ENCODE measurements at places on chromosomes 13 and 19.

- DNase-seq = no peak
Observed at GRCh38 chr19:19405971-19406877, 749 bp downstream of the GATAD2A start.

GRCh38 chr13:27497563-27498230 lies 47.3 kb upstream of the MTIF3 start:
- DNase-seq = no peak

- no peak for DNase-seq
Observed at GRCh38 chr19:18319591-18320135, 3.2 kb downstream of the LSM4 start.

- DNase-seq = no peak
Observed at GRCh38 chr13:109235901-109236300, 550.5 kb downstream of the IRS2 start.

- DNase-seq = no peak
Observed at GRCh38 chr13:86572115-86572514, 772.9 kb upstream of the SLITRK6 start.

GRCh38 chr19:28257396-28257795 lies 955.6 kb downstream of the UQCRFS1 start:
- DNase-seq = no peak

DNA sequence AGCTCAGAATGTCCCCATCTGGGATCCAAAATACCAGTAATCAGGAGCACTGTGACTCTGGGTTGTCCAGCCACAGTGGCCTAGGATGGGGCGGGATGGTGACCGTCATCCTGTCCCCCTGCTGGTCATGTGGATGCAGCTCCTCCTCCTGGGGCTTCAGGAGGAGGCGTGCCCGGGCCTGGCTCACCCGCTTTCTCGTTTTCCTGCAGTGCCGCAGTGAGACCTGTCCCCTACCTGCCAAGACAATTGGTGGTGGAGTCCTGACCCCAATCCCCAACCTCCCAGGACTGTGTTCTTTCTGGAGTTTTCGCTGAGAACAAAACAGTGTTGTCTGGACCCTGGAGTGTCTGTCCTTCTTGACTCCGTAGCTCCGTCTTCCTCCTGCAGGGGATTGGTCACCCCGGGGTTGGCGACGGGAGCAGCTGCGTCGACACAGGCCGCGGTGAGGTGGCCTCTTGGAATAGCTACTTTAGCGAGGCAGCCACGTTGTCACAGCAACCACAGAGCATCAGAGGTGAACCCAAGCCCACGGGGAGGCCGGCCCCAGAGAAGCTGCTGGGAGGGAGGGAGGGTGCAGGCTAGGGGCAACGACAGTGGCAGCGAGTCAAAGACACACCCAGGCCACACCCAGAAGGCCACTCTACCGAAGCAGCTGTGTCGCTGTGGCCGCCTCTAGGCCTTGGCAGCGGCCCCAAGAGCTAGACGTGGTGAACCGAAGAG lies 10.2 kb upstream of the EMC10 start:
- DNase-seq = no peak

DNA sequence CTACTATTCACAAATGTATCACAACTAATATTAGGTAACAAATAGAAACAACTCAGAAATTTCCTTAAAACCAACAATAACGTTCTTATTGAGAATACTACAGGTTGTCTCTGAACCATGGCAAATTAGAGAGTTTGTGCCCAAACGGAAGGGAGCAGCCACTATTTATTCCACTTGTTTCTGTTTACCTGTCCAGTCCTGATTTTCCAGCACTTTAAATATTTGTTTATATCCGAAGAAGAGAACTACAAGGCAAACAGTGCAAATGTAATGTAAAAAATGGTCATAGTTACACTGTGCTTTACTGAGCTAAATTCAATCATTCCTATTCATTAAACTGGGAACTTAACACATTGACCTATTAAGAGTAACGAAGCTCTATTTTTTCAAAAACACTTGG lies 9.2 kb downstream of the SUCLA2 start:
- no peak for DNase-seq

GRCh38 chr13:49444524-49445395 lies 686 bp downstream of the SETDB2 start:
- DNase-seq = no peak

DNA sequence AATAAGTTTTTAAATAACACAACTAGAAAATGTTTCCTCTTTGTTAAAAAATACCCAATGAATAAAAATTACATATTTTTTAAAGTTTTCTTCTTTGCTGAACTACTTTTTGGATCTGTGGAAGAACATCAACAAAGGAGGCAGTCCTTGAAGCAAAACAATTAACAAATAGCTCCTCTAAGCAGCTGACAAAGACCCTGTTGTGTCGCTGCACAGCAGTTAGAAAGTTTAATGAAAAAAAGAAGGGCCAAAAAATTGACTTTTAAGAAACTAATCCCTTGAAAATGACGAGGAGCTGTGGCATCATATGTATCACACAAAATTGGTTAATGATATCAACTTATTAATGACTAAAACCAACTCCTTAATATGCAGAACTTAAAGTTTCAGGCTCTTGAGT lies 72.1 kb downstream of the SLITRK1 start:
- DNase-seq = no peak

- DNase-seq = no peak
Observed at GRCh38 chr19:56976995-56977906, 136.7 kb upstream of the PEG3 start.

DNA sequence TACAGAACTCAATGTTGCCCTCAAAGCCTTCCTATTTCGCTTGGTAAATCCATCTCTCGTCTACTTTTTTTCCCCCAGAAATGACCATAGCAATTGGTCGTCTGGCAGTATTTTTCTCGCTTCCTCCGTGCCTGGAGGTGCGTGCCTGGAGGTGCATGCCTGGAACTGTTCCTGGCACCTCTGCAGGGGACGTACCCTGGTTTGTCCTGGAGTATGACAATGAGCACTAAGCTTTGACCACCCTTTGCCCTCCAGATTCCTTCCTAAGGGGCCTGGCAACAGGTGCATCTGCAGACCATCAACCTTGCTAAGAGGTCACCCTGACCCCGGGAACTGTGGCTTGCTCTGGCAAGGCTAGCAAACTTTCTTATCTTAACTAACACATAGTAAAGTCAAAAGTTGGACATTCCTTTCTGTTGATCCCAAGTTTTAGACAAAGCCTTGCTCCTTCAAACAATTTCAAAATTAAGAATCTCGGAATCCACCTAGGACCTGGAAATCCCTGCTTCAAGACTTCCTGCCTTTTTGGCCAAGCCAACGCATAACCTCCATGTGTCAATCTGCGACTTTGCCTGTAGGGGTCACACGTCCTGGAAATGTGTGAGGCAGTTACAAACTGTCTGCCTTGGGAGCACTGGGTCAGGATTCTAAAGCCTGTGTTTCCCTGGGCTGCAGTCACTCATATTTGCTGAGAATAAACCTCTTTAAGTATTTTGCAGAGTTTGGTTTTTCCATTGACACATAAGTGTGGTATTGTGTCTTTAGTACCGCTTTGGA lies 28.8 kb upstream of the TUBGCP3 start:
- DNase-seq = no peak

DNA sequence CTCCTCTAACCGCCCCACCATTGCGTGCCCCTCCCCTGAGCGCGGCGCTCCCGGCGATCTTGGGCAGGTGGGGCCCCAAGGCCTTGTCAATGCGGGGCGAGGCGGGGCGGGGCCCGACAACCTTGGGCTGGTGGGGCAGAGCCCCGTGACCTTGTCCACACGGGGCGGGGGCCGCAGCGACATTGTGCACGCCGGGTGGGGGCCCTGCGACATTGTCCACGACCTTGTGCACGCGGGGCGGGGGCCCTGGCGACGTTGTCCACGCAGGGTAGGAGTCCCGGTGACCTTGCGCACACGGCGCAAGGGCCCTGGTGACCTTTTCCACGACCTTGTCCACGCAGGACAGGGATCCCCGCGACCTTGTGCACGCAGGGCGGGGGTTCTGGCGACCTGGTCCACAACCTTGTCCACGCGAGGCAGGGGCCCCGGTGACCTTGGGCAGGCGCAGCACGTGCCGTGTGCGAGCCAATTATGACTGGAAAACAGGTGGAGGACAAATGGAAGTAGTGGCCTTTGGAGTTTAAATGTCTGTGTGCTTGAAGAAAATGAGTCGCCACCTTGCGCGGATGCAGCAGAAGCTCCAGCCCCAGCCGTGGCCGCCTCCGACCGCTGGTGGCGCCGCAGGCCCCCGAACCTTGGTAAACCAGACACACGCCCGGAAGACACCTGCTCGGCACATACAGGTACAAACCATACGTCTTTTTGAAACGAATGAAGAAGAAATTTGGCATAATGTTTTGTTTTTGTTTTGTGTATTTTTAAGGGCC lies 62.6 kb downstream of the LATS2 start:
- no peak for DNase-seq

GRCh38 chr19:7013678-7014077 lies 7.6 kb downstream of the MBD3L2B start:
- DNase-seq = no peak

DNA sequence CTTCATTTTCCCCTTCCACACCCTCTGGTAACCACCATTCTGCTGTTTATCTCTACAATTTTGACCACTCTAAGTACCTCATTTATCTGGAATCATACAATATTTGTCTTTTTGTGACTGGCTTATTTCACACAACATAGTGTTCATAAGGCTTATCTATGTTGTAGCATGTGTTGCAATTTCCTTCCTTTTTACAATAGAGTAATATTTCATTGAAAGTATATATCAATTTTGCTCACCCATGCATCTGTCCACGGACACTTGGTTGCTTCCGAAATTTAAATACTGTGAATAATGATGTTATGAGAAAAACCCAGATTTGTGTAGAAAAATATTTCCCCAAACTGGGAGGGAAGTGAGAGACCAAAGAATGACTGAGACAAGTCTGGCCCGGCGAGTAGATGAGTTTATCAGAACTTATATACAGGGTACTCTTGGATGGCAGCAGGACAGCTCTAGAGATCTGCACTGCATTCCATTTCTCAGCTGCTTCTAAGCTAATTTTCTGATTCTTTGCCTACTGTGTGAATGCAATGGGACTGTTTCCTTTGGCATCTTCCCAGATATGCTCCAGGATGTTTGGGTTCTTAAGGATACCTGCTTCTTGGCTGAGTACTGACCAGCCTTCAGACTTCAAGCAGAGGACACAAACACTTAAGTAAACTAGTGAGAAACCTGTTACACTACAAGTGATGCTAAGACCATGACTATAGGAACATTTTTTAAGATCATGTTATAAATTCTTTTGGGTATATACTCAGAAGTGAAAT lies 834.0 kb upstream of the PCDH9 start:
- DNase-seq = no peak

GRCh38 chr19:55452749-55453346 lies 8.6 kb downstream of the ISOC2 start:
- DNase-seq = no peak

DNA sequence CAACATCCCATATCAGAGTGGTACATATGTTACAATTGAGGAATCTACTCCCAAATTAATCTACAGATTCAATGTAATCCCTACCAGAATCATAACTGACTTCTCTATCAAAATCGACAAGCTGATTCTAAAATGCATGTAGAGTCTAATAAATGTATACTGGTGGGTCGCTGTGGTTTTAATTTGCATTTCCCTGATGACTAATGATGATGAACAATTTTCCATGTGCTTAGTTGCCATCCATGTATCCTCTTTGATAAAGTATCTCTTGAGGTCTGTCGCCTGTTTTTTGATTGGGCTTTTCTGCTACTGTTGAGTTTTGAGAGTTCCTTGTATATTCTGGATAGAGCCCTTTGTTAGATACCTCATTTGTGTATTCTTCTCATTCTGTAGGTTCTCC lies 43.8 kb downstream of the KLF12 start:
- DNase-seq = no peak

DNA sequence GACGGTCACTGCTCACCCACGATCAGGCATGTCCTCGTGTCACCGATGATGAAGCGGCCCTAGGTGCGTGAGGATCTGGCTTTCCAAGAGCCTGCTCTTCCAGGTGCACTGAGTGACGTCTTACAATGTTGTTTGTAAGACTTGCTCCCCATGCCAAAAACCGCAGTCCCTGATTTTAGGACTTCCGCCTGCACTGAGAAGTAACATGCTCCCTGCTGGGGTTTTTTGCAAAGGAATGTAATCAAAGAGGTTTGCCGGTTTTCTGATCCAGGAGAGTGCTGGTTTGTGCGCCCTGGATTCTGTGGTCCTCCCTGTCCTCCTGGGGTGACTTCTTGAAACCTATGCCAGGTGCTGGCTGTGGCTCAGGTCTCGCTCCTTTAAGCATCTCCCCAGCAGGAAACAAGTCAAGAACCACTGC lies 38.8 kb downstream of the MYO9B start:
- no peak for DNase-seq

DNA sequence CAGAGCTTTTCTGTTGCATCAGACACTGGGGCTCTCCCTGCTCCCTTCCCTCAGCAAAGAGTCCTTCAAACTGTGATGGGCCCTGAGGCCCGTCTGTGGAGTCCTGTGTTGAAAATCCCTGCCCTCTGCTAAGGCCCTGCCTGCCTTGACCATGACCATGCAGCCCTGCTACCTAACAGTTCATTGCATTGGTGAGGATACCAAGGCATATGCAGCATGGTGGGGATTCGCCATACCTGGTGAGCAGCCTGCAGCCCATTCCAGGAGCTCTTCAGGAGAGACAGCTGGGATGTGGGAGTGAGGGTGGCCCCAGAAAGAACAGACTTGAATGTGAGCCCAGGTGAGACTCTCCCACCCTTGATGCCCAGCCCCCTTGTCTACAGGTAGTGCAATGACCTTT lies 70.6 kb upstream of the GSX1 start:
- DNase-seq = no peak

DNA sequence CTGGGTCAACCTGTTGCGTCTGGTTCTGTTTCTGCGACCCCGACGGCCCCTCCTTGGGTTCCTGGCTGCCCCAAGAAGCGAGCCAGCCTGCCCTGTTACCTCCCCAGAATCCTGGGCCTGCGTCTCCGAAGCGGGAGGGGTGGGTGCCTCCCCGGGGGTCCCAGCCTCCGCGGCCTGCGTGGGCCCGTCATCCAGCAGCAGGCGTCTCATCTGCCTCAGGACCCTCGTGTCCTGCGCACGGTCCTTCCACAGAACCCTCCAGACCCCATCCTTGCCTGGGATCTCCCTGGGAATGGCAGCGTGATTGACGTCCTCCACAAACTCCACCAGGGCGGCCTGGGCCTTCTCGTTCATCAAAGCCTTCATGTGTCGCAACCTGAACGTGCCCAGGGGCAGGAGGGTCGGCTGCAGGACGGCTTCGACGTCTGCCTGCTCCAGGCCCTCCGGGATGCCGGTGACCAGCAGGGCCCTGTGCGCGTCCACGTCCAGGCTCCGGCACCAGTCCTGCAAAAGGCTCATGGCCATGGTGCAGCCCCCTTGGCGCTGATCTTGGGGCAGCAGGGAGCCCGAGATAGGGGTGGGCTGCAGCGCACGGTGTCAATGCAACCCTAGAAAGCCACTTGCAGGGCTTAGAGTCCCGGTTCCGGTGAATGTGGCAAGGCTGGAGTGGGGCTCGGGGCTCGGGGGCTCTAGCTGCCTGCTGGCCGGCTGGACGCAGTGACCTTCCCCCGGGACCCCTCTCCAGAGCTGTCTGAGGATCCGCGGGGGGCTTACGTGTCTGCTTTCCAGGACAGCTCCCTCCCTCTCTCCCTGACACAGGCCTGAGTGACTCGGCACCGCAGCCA lies 504 bp downstream of the PNMA8B start:
- DNase-seq = no peak

- no peak for DNase-seq
Observed at GRCh38 chr13:56528040-56528790, 612.5 kb upstream of the PRR20A start.

- DNase-seq = no peak
Observed at GRCh38 chr13:39283072-39283471, 244.8 kb downstream of the NHLRC3 start.
